LHCN-M2 (cell line): ENCODE measurements at places on chromosomes 6 and 20.
A peak's percentile ranks its signal among the peaks of the same experiment; 100 is the strongest.

DNA sequence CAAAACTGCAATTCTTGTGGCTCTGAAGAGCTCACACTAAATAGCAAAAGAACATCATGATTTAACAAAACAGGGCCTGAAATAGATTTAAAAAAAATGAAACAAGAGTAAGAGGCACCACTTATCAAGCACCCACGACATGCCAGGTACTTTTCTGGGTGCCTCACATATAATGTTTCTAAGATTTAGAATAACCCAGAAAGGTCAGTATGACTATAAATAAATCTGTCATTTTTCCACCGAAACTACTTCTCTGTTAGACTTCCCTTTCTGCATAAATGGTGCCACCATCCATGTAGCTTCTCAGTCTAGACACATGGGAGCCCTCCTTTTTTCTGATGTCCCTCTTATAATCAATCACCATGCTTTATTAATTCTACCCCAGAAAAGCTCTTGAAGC, 652.4 kb upstream of the CHD6 start:
- DNase-seq = no peak

DNA sequence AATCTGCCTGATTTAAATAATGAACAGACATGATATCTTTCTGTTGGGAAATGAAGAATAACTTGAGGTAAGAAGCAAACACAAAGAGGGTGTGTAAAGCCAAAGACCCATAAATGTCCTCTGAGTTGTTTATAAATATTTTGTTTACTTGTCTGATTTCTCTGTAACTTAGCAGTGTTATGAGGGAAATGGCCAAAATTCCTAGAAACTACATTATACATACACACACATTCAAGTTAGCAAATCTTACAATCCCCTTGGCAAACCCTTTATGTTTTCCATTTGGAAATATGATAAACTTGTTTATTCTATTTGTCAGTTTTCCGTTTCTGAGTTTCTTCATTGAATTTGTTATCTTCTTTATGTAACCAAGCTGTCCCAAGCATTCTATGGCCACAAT, 81.4 kb upstream of the TCF21 start:
- no peak for DNase-seq

GRCh38 chr6:33571637-33572316, 8.3 kb downstream of the BAK1 start:
- DNase-seq = no peak

GRCh38 chr6:23533311-23533710, 592.7 kb upstream of the NRSN1 start:
- DNase-seq = no peak

- no peak for DNase-seq
These were observed 33.0 kb downstream of the SAMD3 start for GRCh38 chr6:130189531-130190397.

GRCh38 chr6:89047473-89047872, 33.1 kb upstream of the PNRC1 start:
- no peak for DNase-seq

- DNase-seq = peak; percentile 80
These were observed 114.9 kb downstream of the FRK start for GRCh38 chr6:115945812-115946211.

GRCh38 chr6:33857093-33857931, 53.5 kb upstream of the MLN start:
- no peak for DNase-seq

DNA sequence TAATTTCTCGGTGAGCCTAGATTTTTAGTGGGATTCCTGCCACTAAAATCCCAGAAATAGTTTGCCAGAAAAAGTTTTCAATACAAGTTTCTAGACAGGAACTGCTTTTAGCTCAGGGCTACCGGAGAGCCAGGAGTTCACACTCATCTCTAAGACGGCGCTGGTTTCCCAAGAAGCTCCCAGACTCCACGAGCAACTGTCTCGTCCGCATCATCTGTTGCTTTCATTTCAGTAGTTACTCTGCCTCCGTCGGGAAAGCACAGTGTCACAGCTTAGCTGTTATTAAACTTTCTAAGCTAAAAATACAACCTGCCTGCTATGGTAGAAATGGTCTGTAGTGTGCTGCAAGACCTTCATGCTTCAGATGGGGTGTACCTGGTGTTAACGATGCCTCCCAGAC, 197.3 kb upstream of the SNX9 start:
- DNase-seq = peak; percentile 36

GRCh38 chr6:168037242-168037641, 39.8 kb downstream of the KIF25 start:
- no peak for DNase-seq

- DNase-seq = no peak
These were observed 128.0 kb downstream of the UST start for GRCh38 chr6:148874698-148875293.

DNA sequence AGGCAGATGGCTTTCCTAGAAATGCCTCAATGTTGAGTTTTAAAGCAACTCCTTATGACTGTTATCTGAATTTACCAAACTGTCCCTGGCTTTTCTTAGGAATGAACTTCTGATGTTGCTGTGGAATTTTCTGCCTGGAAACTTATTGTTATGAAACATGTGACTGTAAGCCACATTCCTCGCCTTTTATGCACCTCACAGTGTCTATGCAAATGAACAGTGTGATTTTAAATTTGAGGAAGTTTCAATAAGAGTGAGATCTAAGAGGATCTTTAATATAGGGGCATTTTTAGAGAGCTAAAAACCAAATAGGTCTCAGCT, 2.4 kb upstream of the CCR6 start:
- DNase-seq = no peak

DNA sequence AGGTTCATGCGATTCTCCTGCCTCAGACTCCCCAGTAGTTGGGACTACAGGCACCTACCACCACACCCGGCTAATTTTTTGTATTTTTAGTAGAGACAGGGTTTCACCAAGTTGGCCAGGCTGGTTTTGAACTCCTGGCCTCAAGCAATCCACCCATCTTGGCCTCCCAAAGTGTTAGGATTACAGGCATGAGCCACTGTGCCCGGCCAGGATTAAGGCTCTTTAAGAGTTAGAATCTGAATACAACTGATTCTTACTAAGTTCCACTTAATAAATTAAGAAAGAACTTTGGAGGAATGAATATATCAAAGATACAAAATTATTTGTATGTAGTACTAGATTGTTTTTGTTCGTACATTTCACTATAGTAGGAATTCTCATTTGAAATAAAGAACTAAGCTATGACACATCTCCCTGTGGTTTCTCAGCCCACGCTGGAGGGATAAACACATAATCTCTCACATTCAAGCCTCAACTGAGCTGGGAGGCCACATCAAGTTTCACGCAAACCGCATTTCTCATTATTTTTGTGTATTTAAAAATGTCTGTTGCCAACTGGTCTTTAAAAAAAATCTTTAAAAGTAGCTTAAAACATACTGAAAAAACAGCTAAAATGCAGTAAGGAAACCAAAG, 34.2 kb downstream of the DTNBP1 start:
- peak; percentile 85 for DNase-seq

- no peak for DNase-seq
These were observed 19.0 kb downstream of the CFAP206 start for GRCh38 chr6:87426789-87427188.

- no peak for DNase-seq
These were observed 1.2 kb downstream of the MAK start for GRCh38 chr6:10837009-10837621.

DNA sequence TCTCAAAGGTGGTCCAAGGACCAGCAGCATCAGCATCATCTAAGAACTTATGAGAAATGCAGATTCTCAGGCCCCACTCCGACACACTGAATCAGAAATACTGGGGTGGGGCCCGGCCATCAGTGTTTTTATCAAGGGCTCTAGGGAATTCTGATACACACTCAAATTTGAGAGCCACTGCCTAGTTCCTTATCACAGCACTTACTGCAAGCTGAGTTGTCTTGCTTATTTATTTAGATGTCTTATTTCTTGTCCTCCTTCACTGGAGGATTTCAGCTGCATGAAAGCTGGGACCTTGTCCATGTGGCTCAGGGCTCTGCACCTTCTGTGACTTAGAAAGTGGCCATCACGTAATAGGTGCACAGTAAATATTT, 139.4 kb upstream of the RREB1 start:
- no peak for DNase-seq

- no peak for DNase-seq
These were observed 2.1 kb downstream of the CDS2 start for GRCh38 chr20:5128886-5129285.

DNA sequence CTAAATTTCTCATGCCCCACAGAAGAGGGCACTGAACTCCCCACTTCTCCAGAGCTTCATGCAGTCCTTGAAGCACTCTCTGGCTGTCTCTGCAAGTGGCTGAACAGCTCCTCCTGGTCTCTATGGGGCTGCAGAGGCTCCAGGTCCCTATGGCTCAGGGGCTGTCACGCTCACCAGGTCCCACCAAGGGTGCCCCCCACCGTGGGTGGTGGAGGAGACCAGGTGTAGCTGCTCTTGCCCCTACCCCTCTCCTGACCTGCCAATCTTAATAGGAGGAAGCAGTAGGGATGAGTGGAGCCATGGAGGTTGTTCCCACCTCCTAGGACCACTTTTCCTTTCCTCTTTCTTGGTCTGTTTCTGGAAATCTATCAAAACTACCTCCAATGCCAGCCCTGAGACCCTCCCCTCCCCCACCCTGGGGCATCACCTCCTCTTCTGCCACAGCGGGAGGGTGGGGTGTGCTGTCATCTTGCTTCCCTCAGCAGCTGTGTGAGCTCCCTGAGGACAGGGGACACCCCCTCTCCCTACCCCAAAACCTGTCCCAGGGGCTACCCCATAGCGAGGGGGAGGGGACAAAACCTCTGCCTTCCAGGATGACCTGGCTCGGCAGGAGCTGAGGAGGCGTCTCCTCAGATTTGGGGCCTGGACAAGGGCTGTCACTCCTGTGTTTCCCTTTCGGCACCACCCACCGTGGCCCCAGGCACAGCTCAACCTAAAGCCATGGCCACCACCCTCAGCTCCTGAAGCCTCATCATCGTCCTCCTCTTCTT, 12.0 kb upstream of the RAET1E start:
- no peak for DNase-seq

GRCh38 chr6:14863902-14864850, 381.7 kb upstream of the JARID2 start:
- no peak for DNase-seq

DNA sequence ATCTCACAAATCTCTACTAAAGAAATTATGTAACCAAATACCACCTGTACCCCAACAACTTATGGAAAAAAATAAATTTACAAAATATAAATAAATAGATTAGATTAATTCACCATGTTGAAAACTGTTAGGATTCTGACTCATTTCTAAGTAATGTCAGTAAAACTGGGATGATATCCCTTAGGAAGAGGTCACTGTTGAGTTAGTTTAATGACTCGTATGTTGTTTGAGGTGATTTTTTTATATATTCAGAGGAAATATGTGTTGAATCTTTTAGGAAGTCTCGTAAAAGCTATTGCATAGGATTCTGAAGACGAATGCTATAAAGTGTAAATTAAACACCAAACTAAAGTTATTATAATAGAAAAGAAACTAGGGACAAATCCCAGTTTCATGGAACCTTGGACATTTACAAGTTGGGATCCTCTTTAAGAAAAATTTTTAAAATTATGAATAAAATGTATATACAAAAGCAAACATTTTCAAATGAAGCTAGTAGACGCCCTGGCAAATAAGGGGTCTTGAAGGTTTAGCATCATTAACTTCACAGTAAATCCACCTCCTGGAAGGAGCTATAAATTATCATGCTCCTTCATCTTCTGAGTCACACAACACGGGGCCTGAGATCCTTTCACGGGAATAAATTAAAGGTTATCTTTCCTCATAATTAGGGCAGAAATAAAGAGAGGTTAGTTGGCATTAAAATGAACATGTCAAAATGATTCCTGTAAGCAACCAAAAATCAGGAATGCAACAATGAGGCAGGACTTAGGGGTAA, 37.0 kb upstream of the POU3F2 start:
- DNase-seq = no peak

- no peak for DNase-seq
These were observed 28.4 kb downstream of the TGM2 start for GRCh38 chr20:38136421-38137245.

- peak; percentile 75 for DNase-seq
These were observed 116.1 kb upstream of the TRAF3IP2 start for GRCh38 chr6:111721753-111722154.

DNA sequence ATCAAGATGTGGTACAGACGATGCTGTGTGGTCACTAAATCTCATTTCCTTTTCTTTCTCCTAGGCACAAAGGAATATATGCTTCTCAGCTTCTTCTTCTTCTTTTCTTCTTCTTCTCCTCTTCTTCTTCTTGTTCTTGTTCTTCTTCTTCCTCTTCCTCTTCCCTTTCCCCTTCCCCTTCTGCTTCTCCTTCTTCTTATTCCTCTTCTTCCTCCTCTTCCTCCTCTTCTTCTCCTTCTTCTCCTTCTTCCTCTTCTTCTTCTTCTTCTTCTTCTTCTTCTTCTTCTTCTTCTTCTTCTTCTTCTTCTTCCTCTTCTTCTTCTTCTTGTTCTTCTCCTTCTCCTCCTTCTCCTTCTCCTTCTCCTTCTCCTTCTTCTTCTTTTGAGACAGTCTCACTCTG, 190.4 kb upstream of the DTNBP1 start:
- DNase-seq = no peak

DNA sequence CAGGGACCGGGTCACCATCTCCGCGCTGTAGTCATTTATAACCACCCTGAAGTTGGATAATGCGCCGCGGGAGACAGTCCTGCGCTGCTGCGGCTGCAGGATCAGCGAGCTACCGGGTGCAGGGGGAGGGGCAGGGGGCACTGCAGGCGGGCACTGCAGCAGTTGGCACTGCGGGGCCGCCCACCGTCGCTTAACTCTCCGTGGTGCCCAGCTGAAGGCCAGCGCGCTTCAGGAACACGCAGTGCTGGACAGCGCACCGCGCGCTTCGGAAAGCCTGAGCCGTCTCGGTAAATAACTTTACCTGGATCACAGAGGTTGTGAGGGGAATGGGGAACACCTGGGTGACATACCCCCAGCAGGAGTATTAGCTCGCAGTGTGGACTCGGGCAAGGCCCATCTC, 12.4 kb upstream of the LRFN2 start:
- no peak for DNase-seq

DNA sequence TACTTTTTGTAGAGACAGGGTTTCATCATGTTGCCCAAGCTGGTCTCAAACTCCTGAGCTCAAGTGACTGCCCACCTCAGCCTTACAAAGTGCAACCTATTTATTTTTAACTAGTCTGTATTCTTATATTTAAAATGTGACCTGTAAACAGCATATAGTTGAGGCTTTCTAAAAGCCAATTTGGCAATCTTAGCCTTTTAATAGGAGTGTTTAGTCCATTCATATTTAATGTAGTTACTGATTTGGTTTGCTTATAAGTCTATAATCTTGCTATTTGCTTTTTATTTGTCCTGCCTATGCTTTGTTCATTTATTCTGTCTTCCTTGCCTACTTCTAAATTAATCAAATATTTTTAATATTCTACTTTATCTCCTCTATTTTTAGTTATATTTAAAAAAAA, 15.0 kb upstream of the SOX4 start:
- DNase-seq = no peak

DNA sequence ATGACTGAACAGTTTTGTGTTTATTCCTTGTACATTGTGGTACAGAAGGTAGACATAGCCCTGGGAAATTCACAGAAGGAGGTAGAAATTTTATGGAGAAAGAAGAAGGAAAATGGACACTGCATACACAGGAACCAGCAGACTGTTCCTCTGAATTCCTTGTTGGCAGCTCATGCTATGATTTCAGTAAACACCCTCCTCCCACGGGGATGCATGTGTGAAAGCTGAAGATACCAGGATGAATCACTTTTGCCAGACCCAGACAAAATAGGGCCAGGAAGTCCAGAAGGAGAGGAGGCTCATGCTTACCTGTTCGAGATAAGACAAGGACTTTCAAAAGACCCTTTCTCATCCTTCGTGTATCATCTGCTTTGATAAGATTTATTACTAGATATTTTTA, 110.3 kb upstream of the GGTLC1 start:
- DNase-seq = no peak
